C1 segment of cervical spinal cord (tissue), 14 donors: ENCODE measurements at places on chromosomes 2 and 18.

DNA sequence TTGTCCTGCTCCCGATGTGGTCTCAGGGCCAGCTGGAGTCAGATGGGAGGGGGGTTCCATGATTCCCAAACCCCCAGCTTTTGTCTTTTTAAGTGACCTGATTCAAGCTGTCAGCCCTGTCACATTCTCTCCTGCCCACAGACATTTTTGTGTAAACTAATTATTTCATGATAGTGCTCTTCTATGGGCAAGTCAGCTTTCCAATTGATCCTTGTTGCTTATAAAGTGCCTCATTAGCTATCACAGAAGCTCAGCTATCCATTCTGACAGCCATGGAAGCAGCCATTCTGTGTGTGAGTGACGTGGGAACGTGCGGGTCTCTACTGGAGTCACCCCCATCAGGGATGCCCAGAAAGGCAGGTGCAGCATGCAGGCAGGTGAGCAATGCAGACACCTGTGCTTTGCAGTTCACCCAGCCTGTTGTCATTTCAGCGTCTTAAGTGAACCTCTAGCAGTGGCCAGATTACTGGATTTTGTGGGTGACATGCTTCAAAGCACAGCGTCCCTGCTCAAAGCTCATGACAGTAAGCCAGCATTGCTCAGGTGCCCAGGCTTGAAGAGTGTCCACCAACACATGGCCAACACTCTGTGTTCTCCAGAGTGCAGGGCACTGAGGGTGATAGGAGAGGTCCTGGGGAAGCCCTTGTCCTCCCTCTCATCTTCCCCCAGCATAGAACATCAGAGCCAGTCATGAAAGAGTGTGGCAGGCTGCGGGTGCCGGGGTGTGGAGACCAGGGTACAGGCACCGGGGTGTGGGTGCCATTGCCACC lies 162.1 kb upstream of the SH3BP4 start:
- no peak for DNase-seq

DNA sequence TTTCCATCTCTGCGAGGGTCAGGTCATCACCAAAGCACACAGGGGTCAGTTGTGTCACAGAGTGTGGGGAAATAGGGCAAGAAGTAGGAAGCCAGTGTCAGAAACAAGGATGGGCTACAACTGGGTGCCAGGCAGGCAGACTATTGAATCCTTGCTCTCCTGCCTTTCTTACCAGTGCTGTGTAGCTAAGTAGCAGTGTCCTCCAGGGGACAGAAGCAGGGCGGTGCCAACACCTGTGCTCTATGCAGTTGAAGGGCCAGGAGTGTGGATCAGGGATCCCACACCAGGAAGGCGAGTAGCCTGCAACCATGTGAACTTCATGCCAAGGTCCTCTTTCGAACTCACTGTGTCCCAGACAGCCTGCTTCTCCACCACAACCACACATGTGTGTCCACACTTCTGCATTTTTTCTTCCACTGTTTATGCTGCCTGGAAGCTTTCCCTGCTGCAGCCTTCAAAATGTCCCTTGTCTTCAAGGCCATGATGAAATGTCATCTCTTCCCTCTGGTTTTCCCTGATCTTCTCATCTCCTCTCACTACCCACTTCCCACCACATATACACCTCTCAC lies 25.4 kb upstream of the REG3G start:
- no peak for DNase-seq

DNA sequence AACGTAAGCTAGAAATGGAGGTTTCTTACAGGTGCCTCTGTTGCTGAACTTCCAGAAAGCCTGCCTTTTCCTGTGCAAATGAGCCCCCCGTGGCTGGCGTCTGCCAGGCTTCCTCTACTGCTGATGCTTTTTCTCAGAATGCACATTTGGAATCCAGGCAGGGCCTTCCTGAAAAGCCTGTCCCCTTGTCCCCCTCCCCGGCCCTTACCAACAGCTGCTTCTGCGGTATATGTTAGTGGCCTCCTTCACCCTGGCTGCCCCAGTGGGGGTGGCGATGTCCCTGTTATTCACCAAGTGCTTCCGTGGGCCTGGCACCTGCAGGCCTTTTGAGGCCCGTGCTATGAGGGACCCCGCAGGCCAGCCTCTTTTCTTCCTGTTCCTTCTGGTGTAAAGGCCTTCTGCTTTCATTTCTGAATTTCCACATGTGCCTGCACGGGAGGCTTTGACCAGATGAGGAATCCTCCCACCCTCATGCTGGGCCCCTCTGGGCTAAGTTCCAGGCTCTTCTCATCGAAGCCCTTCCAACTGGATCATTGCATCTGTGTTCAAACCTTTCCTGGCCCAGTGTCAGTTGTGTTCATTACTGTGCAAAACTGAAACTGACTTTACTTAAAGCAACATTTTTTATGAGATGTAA lies 10.4 kb downstream of the CNDP2 start:
- DNase-seq, result no peak

DNA sequence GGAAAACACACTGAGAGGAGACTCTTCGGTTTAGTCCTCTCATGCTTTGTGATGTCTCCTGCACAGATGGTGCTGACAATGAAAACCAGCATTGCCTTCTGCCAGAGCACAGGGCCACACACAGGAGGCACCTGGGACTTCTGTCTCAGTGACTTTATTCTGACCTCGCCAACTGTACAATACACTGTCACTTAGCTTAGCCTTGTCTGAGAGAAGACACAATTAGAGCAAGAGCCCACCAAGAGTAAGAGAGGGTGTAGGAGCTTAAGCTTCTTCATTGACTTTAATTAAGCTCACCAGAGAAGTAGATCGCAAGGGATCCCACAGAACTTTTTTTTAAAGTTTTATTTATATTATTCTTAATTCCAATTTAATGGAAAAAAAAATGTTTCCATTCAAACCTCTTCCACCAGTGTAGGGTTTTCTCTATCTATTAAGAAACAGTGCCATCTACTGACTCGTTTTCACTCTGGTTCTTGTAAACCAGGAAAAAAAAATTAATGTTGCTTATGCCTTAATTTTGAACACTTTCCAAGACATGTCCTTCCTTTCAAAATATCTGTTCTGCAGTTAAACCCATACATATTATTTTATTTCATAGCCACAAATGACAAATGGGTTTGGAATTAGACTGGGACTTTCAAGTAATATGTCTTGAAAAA lies 42.4 kb upstream of the DDX18 start:
- DNase-seq, result no peak

GRCh38 chr2:37894047-37894446 lies 31.0 kb upstream of the RMDN2 start:
- DNase-seq, result no peak

- DNase-seq, result peak; percentile 75
Measured at GRCh38 chr18:48663931-48664847, 125.4 kb downstream of the CTIF start.

DNA sequence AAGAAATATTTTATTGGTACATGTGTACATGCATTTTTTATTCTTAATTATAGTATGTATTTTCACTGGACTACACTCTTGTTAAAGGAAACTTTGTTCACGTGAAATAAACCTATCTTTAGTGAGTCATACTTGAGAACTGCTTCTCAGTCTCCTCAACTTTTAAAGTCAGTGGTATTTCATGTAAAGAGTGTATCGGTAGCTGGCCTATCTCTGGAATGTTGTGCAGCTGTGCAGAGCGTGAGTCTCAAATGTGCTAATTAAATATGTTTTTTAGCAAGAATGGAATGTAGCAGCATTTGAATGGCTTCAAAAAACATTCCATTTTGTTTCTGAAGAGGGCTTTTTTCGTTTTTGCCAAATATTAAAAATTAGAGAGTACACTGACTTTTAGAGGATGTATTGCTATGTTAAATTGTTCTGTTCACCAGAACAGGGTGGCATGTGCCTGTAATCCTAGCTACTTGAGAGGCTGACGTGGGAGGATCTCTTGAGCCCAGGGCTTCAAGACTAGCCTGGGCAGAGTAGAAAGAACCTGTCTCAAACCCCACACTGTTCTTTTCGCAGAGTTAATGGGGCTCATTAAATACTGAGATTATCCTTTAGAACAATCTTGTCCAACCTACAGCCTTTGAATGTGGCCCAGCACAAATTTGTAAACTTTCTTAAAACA lies 14.3 kb downstream of the SPTBN1 start:
- no peak for DNase-seq

DNA sequence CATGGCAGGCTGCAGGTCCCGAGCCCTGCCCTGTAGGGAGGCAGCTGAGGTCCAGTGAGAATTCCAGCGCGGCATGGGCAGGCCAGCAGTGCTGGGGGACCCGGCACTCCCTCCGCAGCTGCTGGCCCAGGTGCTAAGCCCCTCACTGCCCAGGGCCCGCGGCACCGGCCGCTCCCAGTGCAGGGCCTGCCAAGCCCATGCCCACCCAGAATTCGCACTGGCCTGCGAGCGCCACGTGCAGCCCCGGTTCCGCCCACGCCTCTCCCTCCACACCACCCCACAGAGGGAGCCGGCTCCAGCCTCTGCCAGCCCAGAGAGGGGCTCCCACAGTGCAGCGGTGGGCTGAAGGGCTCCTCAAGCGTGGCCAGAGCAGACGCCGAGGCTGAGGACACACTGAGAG lies 158.5 kb upstream of the ACVR2A start:
- DNase-seq, result no peak

DNA sequence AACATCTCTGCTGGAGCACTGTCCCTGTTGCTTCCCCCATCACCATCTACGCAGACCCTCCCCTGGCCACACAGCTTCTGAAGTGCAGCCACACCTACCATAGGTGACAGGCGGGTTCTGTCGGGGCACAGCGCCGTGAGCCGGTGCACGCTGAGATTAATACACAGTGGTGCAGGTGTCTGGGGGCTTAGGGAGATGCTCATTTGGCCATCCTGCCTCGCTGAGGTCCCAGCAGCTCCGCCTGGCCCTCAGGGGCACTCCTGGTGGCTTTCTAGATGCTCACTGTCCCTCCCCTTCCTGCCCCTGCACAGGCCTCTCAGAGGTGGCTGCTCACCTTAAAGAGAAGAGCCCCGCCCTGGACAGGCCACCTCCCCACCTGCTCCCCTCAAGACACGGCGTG lies 18.9 kb upstream of the RPL31 start:
- DNase-seq, result no peak

- DNase-seq, result no peak
Measured at GRCh38 chr2:95276244-95276887, 2.1 kb downstream of the PROM2 start.
